Karpas-422 (cell line): ENCODE measurements at places on chromosomes 3 and 15. TPM values are rescaled to one million over a fixed set of nuclear protein-coding genes. Genes with fewer than 3 reads are reported as not detected.

Gene B3GNT5
- 2.0 and 8.6 TPM in 2 replicates for total RNA-seq

Gene INAFM2
- total RNA-seq = 5.8 and 9.2 TPM in 2 replicates

Gene GUCA1C
- not detected in 2 replicates for total RNA-seq

Gene CCDC39
- total RNA-seq = not detected in 2 replicates
